ENCODE measurements at places on chromosomes 16 and 17.

GRCh38 chr17:46911311-46911710 lies 11.6 kb upstream of the GOSR2 start:
- no peak for DNase-seq

- no peak for DNase-seq
These were observed 189.7 kb downstream of the TMEM132E start for GRCh38 chr17:34769049-34769448.

GRCh38 chr17:62627219-62627903 lies at the start of gene MRC2:
Gene MRC2 (plus strand): TSS chr17:62627670. CDS start chr17:62627803, 133 bp downstream.
- peak; percentile 79 for DNase-seq

- DNase-seq = no peak
These were observed 5.8 kb downstream of the PRSS27 start for GRCh38 chr16:2713985-2714774.

- DNase-seq = no peak
These were observed 24.5 kb downstream of the ARHGAP23 start for GRCh38 chr17:38452719-38453118.

DNA sequence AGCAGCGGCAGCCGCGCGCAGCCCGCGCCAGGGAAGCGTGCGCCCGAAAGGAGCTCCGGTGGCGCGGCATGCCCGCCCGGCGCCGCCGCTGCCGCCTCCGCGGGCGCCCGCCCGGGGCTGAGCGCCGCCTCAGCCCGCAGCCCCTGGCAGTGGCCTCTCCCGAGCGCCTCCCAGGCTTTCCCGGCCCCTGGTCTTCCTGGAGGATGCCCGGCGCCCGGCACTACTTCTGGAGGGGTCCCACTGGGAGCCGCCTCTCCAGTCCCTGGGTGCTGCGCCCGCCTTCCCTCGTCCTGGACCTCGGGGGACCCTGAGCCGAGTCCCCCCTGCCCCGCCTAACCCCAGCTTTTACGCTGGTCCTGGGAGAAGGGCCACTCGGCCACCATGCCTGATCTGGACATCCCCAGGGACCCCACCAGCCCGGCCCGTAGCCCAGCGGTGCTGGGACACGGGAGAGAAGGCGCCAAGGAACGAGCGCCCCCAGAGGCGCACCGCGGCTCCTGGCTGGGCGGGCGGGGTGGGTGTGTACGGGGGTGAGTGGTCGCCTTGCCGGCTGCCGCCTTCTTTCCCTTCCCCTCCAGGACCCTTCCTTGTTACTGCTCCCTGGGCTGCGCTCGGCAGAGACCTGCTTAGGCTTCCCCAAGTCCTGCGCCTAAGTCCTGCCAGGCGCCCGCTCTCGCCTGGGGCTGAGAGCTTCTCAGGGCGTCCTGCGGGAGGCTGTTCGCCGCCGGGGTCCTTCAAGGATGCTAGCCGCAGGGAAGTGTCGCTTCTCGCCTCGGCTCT lies 704 bp downstream of the ASIC2 start:
- DNase-seq = peak; percentile 40

GRCh38 chr17:38428643-38429371 lies 543 bp downstream of the ARHGAP23 start:
- DNase-seq = peak; percentile 83

GRCh38 chr17:50218071-50218759 lies 16.8 kb upstream of the COL1A1 start:
- no peak for DNase-seq

DNA sequence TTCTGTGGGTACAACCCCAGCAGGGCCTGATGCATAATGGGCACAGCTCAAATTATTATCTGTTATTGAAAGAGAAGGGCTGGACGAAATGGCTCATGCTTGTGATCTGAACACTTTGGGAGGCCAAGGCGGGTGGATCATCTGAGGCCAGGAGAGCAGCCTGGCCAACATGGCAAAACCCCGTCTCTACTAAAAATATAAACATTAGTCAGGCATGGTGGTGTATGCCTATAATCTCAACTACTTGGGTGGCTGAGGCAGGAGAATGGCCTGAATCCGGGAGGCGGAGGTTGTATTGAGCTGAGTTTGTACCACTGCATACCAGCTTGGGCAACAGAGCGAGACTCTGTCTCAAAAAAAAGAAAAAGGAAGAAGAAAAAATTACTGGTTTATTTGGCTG lies 100.7 kb downstream of the ABCC1 start:
- no peak for DNase-seq

GRCh38 chr17:63613663-63614062 lies 8.6 kb upstream of the MAP3K3 start:
- no peak for DNase-seq

- no peak for DNase-seq
These were observed 131.7 kb upstream of the SOX9 start for GRCh38 chr17:71989117-71989516.

DNA sequence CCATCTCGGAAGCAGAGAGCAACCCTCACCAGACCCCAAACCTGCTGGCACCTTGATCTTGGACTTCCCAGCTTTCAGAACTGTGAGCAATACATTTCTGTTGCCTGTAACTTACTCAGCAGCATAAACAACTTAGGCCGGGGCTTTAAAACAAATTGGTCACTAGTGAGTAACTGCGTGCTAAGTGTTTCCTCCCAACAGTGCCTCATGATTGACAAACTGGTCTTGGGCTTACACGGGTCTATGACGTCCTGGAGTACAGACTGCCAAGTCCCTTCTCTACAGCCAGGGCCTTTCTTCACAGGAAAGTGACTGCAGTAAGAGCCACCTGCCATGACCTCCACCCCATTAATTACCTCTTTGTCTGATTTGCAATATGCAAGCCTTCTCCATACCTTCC lies 136.7 kb downstream of the XYLT1 start:
- no peak for DNase-seq

DNA sequence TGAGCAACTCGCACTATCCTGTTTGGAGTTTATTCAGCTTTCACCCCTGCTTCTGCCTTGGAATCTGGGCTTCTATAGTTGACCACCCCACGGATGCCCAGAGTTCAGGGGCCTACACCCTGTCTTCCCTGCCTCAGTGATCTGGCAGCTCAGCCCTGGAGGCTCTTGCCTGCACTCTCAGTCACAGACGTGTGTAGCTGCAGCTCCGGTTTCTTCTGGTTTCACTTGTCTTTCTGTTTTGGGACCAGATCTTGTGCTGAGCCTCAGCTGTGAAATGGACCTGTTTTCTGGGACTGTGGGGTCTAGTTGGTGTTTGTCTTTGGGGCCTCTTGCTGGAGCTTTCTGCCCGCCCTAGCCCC lies 5.8 kb downstream of the GPT2 start:
- DNase-seq = no peak

- no peak for DNase-seq
These were observed 13.5 kb upstream of the FA2H start for GRCh38 chr16:74788108-74788507.

DNA sequence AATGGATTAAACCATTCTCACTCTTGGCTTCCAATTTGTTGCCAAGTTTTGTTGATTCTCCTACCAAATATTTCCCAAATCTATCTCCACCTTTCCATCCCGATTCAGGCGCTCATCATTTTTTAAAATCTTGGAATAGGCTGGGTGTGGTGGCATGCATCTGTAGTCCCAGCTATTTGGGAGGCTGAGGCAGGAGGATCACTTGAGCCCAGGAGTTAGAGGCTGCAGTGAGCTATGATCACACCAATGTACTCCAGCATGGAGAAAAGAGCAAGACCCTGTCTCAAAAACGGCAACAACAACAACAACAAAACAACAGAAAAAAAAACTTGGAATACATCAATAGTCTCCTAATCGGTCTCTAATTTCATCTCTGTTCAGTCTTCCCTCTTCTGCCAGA lies 902 bp upstream of the NKIRAS2 start:
- DNase-seq = no peak

- DNase-seq = no peak
These were observed 11.2 kb downstream of the NAA60 start for GRCh38 chr16:3454631-3455147.

DNA sequence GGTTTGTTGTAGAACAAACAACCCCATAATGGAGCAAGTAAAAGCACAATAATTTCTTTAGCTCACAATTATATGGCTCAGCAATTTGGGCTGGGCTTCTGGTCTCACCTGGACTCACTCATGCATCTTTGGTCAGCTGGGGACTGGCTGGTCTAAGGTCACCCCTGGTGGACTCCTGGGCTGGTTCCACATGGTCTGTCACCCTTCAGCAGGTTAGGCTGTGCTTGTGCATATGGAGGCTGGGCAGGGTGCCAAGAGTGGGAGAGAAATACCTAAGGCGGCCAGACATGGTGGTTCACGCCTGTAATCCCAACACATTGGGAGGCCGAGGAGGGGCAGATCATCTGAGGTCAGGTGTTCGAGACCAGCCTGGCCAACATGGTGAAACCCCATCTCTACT lies 27.0 kb upstream of the SMURF2 start:
- no peak for DNase-seq

- no peak for DNase-seq
These were observed 19.8 kb downstream of the MYO19 start for GRCh38 chr17:36514856-36515255.

- DNase-seq = no peak
These were observed 60.5 kb upstream of the MYOCD start for GRCh38 chr17:12605222-12605621.

DNA sequence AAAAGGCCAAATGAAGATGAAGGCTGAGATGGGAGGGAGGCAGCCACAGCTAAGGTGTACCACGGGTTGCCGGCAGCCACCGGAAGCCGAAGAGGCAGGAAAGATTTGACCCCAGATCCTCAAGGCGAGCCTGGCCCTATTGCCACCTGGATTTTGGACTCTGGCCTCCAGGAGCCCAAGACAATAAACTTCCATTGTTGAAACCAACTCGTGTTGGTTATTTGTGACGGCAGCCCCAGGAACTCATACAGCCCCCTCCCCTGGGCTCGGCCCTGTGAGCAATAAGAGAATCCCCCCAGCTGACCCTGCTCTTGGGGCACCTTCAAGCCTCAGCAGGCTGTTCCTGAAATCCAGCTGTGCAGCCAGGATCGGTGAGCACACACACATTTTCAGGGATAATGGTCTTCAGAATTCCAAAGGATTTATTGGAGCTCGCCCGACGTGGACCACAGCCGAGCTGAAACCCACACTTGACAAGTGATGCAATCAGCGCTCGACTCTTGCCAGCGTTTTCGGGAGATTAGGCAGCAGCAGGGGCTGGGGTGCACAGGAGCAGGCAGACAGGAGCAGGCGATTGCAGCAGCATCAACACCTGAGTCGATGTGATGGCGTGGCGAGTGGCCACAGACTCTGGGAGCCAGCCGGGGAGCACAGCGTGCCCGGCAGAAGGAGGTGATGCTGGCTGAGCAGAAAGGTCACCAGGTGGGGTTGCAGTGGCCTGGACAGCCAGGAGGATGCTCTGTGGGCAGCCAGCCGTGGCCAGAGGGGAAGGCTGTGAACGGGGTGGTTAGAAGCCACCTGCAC lies 22.4 kb upstream of the CBX4 start:
- DNase-seq = no peak

DNA sequence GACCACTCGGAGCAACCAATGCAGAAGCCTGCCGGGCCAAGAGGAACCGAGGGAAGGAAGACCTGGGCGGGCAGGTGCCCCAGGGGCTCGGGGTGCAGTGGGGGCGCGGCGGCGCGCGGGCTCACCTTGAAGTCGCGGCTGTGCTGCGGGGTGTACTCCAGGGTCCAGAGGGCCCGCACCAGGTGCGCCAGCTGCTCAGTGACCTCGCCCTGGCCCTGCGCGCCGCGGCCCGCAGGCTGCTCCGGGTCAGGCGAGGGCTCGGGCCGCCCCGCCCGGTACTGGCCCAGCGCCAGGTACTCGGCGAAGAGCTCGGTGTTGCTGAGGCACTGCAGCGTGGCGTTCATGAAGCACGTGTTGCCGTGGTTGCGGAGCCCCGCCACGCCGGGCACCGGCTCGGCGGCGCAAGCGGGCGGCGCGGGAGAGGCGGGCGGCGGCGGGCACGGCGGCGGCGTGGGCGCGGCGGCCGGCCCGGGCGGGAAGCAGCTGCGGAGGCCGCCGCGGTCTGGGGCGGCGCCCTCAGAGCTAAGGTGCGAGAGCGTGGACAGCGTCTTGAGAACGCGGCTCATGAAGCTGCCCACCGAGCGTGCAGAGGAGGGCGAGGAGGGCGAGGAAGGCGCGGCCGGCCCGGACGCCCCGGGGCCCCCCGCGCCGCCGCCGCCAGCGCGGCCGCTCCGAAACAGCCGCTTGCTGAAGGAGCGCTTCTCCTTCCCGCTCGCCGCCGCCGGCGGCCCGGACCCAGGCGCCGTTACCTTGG lies 562 bp downstream of the USP31 start:
- DNase-seq = peak; percentile 23

DNA sequence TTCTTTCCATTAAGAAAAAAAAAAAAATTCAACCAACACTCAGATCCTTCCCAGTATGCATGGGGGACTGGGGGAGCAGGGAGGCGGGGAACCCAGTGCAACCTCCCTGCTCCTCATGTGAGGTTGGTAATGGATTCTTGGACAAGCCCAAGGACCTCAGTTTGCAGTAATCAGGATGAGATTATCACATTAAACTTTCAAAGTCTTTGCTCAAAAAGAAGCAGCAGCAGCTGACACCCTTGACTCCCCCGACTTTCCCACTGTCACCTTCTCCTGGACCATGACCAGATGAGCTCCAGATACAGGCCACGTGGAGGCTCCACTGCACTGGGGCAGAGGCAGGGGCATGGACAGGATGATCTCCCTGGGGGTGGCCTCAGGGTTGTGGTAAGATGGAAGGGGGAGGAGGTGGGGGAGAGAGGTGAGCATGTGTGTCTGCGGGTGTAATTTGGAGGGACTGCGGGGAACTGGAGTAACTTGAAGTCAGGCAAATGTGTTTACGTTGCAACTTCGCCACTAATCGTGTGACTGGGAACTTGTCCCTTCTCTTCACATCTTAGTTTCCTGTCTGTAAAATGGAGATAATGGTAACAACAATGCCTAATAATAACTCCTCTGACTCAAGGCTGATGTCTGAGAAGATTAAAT lies 19.8 kb downstream of the ZNF385C start:
- no peak for DNase-seq

DNA sequence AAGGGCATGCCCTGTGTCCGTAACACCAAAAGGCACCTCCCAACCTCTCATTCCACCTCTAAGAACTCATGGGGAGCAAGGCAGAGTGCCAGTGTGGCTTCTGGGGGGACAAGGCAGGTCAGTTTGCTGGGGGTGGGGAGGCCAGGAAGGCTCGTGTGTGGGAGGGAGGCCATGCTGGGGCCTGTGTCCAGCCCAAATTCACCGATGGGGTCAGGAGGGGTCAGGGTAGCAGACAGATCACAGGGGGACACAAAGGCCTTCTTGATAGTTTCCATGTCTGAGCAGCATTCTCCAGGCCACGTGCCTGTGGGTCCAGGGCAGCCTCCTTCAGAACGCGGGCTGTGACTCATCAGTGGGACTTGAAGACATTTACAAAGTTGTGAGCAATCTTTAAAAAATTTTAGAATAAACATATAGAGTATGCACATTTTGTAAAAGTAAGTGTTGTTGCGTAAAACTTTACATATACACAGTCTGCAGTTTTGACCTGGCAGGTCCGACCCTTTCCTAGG lies 20.9 kb downstream of the SPACA3 start:
- peak; percentile 82 for DNase-seq

GRCh38 chr17:34347063-34347462 lies 9.2 kb upstream of the CCL13 start:
- no peak for DNase-seq

DNA sequence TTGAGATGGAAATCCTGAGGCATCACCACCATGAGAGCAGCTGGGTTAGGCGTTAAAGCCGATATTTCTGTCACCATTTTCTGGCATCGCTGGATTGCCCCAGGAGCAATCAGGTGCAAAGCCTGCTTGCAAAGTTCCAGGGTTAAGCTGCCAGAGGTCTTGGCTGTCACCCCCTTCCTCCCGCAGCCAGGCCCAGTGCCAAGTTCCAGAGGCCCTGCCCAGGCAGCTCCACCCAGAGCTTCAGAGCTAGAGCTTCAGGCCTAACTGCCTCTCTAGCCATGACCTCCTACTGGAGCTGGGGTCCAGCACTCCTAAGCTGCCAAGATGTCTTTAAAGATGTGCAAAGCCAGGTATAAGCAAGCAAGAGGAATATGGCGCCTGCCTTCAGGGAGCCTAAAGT lies 8.8 kb upstream of the TMEM238L start:
- DNase-seq = no peak
